ENCODE measurements at places on chromosomes 6 and 20.

DNA sequence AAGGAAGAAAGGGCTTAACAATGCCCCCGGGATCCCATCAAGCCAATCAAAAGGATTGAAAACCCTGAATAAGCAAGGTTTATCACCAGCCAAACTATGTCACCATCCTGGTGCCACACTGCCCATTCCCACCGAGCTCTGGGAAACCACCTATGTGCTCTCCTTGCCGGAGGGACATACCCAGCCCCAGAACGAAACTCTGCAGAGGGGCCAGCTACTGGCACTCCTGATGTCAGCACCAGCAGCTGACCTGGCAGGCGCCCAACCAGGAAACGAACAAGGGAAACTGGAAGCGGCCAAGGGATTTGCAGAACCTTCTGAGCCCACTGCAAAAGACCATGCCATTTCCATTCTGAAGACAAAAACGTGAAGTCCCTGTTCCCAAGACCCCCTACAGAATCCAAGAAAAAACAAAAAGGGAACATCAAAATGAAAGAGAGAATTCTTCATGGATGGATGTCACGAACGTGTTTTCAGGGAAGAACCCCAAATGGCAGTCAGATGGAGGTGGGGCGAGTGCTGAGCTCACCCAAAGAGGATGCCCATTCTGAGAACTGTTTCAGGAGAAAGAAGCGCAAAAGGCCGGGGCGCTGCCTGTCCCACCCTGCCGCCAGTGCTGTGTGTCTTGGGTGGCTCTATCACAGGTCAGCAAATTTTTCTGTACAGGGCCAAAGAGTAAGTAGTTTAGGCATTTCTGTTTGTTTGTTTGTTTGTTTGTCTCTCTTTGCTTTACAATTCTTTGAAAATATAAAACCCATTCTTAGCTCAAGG is 305.2 kb downstream of the ESR1 start:
- no peak for DNase-seq

DNA sequence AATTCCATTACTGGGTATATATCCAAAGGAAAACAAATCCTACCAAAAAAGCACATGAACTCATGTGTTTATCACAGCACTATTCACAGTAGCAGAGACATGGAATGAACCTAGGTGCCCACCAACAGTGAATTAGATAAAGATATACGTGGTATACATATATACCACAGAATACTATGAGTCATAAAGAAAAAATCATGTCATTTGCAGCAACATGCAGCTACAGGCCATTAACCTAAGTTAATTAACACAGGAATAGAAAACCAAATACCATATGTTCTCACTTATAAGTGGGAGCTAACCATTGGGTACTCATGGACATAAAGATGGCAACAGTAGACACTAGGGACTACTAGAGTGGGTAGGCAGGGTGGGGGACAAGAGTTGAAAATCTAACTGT is 4.2 kb downstream of the OR2B2 start:
- DNase-seq = no peak

DNA sequence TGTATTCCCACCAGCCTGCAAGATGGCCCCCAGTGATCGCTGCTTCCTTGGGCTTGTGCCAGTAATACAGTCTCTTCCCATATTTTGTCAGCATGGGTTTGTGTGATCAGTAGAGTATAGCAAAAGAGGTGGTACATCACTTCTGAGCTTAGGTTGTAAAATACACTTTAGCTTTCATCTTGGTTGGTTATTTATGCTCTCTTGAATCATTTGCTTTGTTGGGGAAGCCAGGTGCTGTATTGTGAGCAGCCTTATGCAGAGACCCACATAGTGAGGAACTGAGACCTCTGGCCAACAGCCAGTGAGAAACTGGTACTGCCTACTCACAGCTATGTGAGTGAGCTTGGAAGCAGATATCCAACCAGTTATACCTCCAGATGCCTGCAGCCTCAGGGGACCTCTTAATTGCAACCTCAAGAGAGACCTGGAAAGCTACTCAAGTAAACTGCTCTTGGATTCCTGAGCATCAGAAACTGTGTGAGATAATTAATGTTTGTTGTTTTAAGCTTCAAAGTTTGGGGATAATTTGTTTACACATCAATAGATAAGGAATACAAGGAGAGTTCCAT is 229.3 kb downstream of the FARS2 start:
- DNase-seq = no peak

DNA sequence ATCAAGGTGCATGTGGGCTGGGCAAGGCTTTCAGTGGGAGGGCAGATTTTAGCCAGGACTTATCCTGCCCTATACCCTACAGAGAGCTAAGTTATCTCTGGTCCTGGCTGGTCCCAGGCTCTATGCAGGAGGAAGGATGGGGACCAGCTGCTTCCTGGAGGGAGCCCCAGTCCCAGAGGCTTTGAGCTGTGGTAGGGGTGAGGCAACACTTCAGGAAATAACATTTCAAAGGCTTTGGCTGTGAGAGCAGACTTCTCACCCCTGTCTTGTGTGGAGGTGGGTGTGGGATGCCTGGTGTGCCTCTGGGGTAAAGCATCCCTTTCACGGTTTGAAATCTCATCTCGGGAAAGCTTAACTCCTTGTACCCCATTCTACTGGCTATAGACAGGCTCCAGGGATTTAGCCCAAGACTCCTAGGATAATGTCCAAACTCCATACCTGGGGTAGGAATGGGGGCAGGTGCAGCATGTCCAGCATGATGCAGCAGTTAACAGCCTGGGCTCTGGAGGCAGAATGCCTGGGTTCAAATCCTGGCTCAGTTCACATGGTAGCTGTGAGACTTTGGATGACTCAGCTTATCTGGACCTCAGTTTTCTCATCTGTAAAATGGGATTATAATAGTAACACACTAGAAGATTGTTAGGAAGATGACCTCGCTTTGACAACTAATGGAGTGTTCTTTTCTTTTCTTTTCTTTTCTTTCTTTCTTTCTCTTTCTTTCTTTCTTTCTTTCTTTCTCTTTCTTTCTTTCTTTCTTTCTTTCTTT is 27.5 kb upstream of the SIRPA start:
- no peak for DNase-seq
